Lung microvascular endothelial cell (primary cell): ENCODE measurements at places on chromosomes 1 and 21. TPM values are rescaled to one million over a fixed set of nuclear protein-coding genes. Genes with fewer than 3 reads are reported as not detected.
A peak's percentile ranks its signal among the peaks of the same experiment; 100 is the strongest.

DNA sequence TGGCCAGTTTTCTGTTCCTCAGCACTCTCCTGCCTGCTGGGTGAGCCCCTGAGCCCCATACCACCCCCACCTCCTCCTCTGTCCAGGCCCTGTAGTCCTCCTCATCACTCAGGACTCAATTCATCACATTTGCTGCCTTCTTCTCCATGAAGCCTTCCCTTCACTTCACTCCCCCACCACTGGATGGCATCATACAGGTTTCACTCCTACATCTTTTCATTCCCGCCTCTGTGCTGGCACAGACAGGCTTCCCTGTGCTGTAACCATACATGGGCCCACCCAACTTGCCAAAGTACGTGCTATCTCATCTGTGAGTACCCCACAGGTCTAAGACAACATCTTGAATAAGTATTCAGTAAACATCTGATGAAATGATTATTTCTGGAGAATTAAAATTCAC is 56.9 kb downstream of the SLC45A1 start:
- peak; percentile 72 for DNase-seq

DNA sequence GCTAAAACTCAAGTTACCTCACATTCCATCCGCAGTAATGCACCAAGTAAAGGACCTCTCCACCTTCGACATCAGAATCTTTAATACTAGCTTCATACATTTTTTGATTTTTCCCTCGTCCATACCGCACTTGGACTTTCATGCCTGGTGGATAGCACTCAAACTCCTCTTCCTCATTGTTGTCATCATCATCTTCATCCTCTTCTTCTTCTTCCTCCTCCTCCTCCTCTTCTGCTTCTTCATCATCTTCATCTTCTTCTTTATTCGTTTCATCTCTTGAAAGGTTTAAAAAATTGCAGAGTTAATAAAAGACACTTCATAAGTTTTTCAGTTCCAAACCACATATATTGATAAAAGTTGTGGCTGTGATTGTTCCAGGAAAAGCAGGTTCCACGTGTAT is 52.7 kb upstream of the RBM34 start:
- DNase-seq = no peak

DNA sequence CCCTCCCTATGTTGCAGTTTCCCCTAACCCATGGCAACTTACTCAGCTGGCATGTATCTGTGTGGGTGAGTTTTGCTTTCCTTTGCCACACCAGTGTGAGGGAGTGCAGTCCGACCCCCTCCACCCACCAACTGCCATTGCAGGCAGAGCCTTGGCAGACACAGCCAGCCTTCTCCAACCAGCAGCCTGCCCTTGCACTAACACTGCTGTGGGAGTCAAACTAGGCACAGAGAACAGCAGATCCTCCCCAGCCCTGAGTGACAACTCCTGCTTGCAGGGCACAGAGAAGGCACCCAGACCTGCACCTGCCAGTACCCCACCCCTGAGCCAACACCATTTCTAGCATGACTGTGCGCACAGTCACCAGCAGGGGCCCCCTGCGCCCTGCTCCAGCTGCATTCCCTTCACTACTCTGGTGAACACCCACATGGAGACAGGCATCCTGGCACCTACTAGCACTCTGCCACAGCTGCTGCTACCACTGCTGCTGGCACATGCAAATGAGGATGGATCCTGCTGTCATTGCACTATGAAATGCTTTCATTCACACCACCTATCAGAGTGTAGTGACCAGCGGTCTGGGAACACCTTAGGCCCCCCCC is 98.4 kb downstream of the MAGI3 start:
- peak; percentile 5 for DNase-seq

- DNase-seq = no peak
Measured at GRCh38 chr1:89363196-89363595, 663 bp upstream of the GBP6 start.

DNA sequence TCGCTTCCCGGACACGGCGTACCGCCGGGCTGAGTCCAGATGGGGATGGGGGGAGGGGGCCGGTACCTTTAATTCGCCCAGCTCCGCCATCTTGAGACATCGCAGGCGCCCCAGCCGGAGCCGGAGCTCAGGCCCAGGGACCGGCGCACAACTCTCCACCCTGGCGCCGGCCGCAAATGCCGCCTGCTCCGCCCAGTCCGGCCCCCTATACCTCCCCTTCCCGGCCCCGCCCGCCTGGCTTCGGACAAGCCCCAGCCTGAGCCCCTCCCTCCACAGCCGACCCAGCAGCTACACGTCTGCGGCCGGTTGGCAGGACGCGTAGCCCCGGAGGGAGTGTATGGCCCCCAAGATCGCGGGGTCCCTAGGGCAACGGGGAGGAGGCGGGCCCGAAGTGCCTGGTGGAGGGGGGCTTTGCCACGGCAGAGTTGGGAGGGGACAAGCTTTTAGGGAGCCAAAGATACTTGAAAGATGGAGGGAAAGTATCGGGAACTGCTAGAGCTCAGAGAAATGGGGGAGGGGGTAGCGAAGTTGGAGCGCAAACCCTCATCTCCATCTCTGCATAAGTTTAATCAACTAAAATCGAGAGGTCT is at the start of gene PIAS3:
Gene PIAS3 (minus strand): TSS at position 181 of the 590 bp plus-strand sequence. CDS start 91 bp downstream, at position 90.
- DNase-seq = peak; percentile 97

GRCh38 chr1:178495158-178495557 is 1.6 kb downstream of the CLEC20A start:
- DNase-seq = no peak

DNA sequence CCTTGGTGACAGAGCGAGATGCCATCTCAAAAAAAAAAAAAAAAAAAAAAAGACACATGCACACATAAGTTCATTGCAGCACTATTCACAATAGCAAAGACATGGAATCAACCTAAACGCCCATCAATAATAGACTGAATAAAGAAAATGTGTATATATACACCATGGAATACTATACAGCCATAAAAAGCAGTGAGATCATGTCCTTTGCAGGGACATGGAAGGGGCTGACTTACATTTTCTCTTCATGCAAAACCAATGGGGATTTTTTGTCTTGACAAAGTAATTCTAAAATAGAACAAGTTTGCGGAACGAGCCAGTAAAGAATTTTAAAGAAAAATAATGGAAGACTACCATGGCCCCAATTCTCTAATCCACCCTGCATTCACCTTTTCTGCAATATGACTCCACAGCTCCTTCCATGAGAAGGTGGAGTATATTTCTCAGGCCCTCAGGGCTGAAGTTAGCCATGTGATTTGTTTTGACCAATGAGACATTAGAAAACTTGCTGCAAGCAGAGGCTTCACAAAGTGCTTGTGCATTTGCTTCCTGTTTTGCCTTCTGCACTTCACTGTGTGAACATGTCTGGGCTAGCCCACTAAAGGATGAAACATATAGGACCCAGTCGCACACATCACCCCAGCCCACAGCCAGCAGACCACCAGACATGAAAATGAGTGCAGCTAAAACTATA is 78.8 kb upstream of the NR5A2 start:
- peak; percentile 10 for DNase-seq

GRCh38 chr1:3026581-3027391 is 5.5 kb downstream of the ACTRT2 start:
- DNase-seq = no peak

DNA sequence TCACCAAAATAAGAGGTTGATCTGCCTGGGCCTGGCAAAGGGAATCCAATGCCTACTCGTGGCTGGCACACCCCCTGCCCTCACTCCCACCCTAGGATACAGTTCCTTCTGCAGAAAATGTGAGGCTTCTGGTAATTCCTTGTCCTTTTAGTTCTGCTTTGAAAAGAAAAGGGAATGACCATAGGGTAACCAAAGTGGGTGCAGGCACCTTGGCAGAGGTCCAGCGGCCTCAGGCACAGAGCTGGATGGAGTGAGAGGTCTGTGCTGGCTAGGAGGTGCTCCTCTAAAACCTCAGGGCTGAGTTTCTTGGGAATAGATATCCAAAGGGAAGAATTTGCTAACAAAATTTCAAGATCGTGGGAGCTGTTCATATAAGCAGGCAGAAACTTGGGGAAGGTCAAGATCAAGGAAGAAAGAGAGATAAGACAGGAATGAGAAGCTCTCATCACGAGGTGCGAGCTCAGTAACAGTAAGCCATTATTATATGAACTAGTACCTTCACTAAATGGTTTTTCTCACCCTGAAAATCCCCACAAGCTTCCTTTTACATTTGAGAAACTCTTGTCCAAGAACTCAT is 293.1 kb upstream of the LYPLAL1 start:
- no peak for DNase-seq

GRCh38 chr1:90126834-90127233 is 131.9 kb downstream of the ZNF326 start:
- DNase-seq = no peak

GRCh38 chr1:228168563-228169270 is 3.1 kb downstream of the IBA57 start:
- no peak for DNase-seq

- DNase-seq = no peak
Measured at GRCh38 chr1:57727121-57727520, 303.3 kb upstream of the DAB1 start.

- peak; percentile 28 for DNase-seq
Measured at GRCh38 chr1:156602557-156602993, 1.3 kb upstream of the GPATCH4 start.

GRCh38 chr1:236705771-236706170 is 19.5 kb downstream of the ACTN2 start:
- no peak for DNase-seq

- no peak for DNase-seq
Measured at GRCh38 chr1:54551891-54552290, 3.9 kb downstream of the ACOT11 start.

GRCh38 chr1:79363430-79363829 is 356.9 kb upstream of the ADGRL4 start:
- no peak for DNase-seq

- peak; percentile 37 for DNase-seq
Measured at GRCh38 chr1:29245876-29246275, 9.6 kb downstream of the PTPRU start.

Gene SPRR4
- total RNA-seq = not detected in 2 replicates

Gene CCDC185
- not detected in 2 replicates for total RNA-seq

Gene ITLN1
- not detected in 2 replicates for total RNA-seq

Gene FAM72B
- 1.5 and 1.6 TPM in 2 replicates for total RNA-seq

Gene PLA2G2A
- total RNA-seq = not detected in 2 replicates

Gene OR2L2
- total RNA-seq = under 0.01 TPM in 1 of 2 replicates, not detected in the other

Gene SELENOF
- total RNA-seq = 161 and 167 TPM in 2 replicates

Gene RIMS3
- total RNA-seq = 0.20 and 0.22 TPM in 2 replicates
